ENCODE measurements at places on chromosomes 6 and 20.

- no peak for DNase-seq
Observed at GRCh38 chr6:158312672-158313397, 570 bp downstream of the TULP4 start.

DNA sequence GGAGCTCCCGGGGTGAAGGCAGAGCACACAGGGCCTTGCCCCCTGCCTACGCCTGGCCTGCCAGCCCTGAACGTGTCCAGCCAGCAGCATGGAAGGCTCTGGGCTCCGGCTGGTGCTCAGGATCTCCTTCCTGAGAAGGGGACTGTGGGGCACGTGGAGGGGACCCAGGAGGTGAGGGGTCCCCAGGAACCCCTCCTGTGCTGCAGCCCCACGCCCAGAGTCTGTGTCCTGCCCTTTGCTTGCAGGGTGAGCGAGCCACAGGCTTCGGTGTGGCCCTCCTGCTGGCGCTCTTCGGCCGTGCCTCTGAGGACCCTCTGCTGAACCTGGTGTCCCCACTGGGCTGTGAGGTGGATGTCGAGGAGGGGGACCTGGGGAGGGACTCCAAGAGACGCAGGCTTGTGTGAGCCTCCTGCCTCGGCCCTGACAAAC, 22.3 kb downstream of the NPEPL1 start:
- no peak for DNase-seq

DNA sequence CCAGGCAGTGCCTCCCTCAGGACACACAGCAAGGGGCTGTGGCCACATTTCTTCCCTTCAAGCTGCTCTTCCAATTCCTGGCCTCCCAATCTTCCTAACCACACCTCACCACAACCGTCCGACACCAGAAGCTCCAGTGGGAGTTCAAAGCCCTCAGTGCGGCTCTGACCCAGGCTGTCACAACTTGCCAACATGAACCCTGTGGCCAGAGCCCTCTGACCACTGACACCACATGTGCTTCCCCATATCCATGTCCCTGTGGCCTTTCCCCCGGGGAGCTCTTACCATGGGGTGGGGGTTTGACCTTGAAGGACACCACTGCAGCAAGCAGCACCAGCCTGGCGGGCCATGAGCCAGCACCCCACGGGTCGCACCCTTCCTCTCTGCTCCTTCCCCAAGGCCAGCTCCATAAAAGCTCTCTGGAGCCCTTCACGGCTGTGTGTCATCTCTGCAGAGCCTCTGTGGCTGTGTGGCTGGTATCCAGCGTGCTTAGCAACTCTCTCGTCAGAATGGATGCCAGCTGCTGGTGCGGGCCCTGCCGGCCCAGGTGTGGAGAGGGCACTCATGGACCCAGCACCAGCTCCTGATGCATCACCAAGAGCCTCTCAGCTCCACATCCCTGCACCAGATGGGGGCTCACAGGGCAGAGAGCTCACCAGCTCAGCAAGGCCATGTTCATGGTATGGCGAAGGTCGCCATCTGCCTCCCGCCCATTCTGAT, 106.1 kb downstream of the PSMB1 start:
- DNase-seq, result peak; percentile 12

DNA sequence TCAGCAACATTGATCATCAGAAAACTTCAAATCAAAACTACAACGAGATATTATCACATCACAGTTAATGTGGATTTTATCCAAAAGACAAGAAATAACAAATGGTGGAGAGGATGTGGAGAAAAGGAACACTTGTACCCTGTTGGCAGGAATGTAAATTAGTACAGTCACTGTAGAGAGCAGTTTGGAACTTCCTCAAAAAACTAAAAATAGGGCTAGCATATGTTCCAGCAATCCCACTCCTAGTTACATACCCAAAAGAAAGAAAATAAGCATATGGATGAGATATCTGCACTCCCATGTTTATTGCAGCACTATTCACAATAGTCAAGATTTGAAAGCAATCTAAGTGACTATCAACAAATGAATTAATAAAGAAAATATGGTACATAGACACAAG, 887.7 kb upstream of the MAN1A1 start:
- DNase-seq, result no peak

DNA sequence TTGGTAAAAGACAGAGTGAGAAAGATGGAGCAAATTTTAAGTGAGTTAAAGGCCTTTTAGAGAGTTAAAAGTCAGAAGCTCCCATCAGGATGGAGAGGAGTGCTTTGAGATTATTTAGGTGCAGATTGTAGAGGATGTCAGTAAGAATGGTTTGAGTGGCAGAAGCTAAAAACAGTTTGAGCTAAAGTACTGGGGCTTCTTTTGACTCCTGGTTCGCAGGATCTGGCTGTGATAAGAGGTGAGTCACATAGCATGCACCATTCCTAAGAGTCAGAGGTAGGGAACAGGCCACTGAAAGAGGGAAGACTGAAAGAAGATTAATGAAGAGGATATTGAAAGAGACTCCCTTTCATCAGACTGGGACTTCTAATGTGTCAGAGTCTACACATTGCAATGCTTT, 1047.9 kb upstream of the MAP3K7 start:
- no peak for DNase-seq

- DNase-seq, result no peak
Observed at GRCh38 chr20:37999526-38000263, 33.6 kb downstream of the TTI1 start.

DNA sequence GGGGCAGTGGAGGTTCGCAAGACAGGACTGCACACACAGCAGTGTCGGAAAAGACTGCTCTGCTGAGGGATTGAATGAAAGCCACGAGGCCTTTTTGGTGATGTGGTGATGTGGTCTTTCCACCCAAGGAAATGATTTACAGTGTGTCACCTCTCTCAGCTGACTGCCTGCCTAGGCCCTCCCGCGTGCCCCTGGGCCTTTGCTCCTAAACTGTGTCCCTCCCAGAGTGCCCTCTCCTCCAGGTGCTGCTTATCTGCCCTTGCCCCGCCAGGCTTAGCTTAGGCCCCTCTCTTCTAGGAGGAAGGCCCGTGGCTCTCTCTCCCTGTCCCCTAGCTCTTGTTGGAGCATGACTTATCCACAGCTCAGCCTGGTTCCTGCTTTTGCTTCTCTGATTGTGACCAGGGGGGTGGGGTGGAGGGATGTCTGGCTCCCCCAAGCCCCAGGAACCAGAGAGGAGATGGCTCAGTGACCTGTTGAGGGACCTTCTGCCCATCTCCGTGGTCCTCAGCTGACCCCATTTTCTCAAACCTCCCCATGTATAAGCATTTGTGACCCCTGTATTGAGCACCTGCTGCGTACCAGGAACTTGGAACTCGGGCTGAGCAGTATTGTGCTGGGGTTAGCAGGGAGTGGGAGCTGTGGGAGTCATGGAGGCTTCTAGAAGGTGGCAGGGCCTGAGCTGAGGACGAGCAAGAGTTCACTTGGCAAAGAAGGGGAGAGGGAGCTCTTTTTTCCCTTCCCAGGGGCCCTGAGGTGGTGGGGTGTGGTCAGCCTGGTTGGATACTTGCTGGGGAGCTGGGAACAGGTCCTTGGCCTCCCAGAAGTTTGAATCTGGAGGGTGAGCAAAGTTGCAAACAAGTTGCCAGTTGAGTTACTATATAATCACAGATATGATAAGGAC, 2.2 kb downstream of the SRC start:
- no peak for DNase-seq

GRCh38 chr6:34858681-34859080, 29.2 kb downstream of the TAF11 start:
- DNase-seq, result peak; percentile 40

GRCh38 chr6:140970485-140970884, 1162.2 kb upstream of the GJE1 start:
- no peak for DNase-seq

GRCh38 chr20:49675368-49676151, 38.1 kb downstream of the B4GALT5 start:
- no peak for DNase-seq

DNA sequence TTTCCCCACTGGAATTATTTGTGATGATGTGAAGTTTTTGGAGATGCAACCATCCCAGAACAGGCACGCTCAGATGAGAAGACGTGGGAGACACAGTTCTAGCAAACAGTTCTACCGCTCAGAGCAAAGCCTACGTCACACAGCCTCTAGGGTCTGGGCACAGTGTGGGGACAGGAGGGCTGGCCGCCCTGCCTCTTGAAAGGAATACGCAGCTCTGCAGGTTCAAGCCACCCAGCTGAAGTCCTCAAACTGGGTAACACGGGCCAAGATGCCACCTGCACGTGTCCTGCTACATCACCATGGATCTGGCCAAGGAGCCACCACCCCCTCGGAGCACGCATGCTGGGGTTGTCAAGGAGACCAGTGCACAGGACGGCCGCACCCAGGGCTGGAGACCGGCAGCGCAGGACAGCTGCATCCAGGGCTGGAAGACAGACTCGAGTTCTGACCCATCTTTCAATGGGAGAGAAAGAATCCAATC, 75.0 kb downstream of the NOL4L start:
- DNase-seq, result no peak

DNA sequence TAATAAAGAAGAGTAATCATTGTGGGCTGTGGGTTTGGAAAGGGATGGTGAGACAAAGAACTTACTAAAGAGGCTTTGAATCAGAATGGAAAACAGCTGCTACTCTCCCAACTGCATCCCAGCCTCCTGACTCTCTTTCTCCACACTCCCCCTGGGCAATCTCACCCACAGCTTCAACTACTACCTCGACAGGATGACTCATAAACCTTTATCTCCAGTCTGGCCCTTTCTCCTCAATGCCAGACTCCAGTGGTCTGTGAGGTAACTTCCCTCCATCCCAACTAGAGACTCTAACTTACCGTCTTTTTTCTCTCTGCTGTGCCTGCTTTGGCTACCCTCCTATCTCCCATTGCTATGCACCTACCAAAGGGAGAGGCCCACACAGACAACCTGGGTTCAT, 135.3 kb upstream of the RREB1 start:
- DNase-seq, result no peak

GRCh38 chr6:23174781-23175361, 605.5 kb downstream of the HDGFL1 start:
- DNase-seq, result no peak

DNA sequence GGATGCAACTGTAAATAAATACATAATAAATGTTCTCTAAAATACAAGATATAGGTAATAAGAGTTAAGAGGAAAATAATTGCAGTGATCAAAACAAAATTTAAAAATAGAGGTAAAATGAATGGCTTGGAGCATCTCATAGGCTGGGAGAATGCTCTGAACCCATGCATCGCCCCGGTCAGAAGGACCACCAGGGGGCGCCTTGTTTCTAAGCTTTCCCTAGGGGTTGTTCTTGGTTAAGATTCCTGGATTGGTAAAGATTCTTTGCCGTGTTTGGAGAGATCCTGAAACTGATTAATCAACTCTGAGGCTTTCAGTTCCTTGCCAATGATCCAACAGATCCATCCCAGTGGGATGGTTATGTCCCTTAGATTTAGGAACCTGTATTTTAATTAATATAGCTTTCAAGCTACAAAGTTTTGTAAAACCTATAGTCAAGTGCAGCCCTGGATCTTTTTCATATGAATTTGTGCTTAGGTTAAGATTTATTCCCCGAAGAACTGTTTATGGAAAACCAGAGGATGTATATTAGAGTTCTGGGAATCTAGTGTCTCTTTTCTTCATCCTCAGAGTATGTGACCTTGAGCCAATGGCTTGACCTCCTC, 45.3 kb upstream of the PRELID3B start:
- DNase-seq, result peak; percentile 88

GRCh38 chr20:20820104-20820503, 107.7 kb upstream of the RALGAPA2 start:
- peak; percentile 59 for DNase-seq

- no peak for DNase-seq
Observed at GRCh38 chr6:56356426-56356825, 109.0 kb upstream of the COL21A1 start.

- no peak for DNase-seq
Observed at GRCh38 chr20:36210436-36211021, 25.7 kb upstream of the AAR2 start.

DNA sequence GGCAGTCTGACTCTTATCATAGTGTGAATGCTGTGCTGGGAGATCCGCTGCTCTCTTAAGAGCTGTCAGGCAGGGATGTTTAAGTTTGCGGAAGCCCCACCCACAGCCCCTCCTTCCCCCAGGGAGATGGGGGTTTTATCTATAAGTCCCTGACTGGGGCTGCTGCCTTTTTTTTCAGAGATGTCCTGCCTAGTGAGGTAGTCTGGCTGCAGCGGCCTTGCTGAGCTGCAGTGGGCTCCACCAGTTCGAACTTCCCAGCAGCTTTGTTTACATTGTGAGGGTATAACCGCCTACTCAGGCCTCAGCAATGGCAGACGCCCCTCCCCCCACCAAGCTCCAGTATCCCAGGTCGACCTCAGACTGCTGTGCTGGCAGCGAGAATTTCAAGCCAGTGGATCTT, 75.7 kb upstream of the UST start:
- DNase-seq, result no peak

GRCh38 chr20:56409521-56409920, 2.5 kb upstream of the CASS4 start:
- no peak for DNase-seq

DNA sequence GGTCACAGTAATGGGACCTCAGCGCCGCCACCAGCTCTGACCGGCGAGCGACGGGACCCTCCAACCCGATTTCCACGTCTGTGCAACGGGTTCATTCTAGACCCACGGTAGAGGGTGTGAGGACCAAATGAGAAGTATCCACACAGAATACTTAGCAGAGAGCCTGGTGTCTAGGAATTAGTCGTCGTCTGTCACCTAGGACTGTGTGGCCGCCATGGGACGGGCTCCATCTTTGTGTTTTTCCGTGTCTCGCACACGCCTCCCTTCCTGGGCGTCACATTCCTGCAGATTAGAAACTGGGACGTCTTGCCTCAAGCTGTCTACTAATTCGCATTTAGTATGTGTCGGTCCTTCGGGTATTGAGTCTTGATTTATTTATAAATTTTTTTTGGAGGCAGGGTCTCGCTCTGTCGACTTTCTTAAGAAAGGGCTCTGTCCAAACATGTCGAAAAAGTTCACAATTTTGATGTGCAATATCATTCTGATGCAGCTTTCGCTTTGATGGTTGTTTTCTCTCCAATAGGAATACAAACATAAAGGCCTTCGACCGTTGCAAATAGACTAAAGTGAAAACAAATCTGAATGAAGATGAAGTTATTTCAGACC, 563 bp downstream of the MGME1 start:
- DNase-seq, result peak; percentile 77

- DNase-seq, result peak; percentile 45
Observed at GRCh38 chr6:38943964-38944363, 104.6 kb upstream of the GLP1R start.
